NCI-H2029 treated with DMSO at 0.1 percent for 48 hours (cell line): ENCODE measurements at places on chromosomes 7 and 10.

DNA sequence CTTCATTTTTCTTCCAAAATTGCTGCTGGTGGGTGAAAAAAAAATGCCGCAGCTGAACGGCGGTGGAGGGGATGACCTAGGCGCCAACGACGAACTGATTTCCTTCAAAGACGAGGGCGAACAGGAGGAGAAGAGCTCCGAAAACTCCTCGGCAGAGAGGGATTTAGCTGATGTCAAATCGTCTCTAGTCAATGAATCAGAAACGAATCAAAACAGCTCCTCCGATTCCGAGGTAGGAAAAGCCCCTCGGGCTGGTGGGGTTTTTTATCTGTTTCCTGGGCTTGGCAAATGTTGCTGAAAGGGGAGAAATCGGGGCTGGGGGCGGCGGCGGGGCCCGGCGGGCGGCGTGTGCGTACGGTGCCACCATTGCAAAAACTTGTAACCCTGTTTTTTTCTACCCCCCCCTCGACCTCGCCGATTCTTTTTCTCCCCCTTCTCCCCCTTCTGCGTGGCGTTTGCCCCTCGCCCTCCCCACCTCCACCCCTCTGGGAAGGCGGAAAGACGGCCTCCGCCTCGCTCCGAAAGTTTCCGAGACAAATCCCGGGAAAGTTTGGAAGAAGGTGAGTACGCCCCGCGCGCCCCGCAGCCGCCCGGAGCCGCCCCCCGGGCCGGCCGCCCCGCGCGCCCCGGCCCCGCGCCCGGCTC is 789 bp downstream of the TCF7L2 start:
- no peak for DNase-seq

DNA sequence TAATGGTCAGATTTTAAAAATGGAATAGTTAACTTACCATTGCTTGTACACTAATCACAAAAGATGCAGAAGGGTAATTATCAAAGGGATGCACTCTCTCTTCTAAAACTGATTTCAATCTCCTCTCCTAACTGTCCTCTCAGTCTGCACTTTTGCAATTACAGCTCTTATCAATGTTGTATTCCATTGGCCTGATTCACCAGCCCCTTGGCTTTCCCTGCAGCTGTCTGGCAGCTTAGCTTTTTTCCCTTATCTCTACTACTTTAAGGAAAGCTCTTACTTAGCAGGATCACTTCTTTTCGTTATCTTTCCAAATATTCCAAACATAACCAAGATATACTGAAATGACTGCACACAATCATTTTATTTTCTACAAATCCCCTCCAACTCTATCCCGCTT is 448.8 kb downstream of the GRM8 start:
- DNase-seq = no peak

DNA sequence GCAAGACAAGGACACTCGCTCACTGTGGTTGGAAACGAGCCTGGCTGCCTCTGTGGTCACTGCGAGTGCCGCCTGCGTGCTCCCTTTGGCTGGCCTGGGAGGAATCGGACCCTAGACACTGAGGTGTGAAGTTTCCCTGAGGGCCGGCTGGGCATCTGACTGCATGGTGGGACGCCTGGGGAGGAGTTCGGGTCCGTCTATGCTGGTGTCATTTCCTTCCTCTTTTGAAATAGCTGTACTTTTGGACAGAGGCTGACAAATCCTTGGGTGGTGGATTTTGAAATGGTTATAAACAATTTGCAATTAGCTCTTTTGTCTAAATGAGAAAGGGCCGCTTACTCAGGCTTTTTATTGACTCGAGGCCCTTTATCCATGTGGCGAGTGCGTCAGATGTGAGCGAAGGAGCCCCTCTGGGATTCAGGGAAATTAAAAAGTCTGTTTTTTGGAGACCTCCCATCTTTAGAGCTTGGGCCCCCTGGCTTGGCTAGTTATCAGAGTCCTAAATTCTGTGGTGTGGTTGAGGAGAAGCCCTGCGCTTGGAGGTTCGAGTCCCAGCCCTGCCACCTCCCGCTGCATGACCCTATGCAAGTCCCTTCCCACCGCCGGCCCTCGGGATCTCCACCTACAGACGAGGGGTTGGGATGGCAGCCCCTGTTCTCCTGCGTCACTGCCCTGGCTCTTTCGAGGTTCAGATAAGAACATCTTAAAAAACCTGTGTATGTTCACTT is 147.1 kb downstream of the RGS10 start:
- no peak for DNase-seq

GRCh38 chr7:23467291-23467805 is 2.9 kb downstream of the IGF2BP3 start:
- DNase-seq = no peak

- DNase-seq = no peak
These were observed 167.2 kb downstream of the LCOR start for GRCh38 chr10:96999337-96999736.

DNA sequence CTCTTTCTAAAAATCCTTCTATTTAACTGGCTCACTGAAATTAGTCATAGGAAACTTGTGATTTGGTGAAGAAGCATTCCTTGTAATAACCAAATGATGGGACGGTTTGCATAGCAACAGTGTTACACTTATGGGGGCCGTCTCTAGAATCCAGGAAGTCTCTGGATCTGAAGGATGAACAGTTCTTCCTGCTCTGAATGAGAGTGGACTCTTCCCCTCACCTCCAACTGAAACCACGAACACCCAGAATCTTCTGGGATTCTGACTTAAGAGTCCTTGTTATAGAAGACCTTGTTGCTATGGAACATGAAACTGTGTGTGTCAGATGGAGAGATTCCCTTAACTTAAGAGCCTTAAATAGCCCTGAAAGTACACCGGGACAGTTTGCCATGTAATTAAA is 23.2 kb downstream of the NOLC1 start:
- no peak for DNase-seq

DNA sequence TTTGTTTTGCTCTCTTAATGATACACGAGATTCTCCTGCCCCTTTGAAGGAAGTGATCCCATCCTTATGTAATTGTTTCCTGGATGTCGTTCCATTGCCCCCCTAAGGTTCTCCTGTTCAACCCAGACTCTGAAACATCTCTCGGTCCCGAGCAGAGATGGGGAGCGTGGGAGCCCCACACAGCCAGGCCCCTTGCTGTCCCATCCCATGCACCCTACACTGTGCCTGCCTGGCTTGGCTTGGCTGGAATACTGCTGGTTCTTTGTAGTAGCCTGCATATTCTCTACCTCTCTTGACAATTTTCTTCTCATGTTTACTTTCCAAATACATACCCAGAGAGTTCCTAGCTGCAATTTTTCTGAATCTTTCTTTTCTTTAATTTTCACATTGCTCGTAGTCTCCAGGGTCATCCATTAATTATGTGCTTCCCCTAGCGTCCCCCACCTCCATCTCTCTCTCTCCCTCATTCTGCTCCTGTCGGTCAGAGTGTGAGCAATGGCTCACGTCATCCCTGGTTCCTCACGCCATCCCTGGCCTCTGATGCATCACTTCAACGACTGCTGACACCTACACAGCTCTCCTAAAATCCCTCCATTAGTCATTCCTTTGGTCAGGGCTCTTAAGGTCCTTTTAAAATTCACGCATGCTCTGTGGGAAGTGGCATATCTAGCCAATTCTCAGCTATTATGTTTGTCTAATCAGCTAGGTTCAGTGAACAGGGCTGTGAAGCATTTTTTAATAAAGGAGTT is 32.5 kb upstream of the GPR158 start:
- no peak for DNase-seq

DNA sequence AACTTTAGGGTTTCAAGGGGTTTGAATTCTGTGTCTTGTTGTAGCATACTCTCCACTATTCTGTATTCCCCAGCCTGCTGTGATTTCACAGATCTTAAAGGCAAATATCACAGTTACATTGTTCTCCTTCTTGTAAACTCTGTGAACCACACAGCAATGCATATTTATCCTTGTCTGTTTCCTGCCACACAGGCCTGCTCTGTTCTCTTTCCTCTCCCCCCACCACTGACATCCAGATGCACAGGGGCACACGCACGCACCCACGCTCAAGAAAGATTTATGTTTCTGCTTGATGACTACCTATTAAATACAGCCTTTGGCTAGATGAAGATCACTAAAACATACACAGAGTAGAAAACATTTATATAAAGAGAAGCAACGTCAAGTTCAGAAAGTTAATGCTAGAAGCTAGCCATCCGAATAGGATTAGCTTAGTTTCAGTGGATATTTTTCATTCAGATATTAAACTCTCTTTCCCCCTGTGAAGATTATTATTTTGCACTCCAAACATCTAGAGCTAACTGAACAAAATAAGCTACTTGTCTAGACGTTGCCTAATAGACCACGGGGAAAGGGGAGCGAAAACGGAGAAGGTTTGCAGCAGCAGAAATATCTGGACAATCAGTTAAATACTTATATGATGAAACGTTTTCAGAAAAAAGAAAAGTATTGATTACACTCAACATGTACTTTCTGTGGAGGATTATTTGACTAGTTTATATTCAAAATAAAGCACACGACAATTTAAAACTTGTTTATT is 193.1 kb upstream of the SEMA3C start:
- no peak for DNase-seq

DNA sequence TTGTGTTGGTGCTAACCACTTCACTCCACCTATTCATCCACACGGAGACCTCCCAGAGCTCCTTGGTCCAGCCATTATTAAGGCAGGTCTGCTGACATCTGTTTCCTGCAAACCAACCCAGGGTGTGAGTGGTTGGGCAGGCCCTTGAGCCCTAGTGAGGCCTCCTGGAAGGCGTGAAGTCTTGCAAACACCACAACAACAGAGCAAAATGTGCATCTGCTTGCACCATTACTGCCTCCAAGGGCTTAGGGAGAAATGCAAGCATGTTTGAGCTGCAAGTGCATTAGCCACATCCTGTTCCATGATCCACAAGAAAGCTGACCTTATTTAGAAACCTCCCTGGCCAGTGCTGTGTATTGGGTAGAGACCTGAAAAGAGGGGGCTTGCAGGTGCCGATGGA is 325.5 kb downstream of the GRID1 start:
- no peak for DNase-seq

DNA sequence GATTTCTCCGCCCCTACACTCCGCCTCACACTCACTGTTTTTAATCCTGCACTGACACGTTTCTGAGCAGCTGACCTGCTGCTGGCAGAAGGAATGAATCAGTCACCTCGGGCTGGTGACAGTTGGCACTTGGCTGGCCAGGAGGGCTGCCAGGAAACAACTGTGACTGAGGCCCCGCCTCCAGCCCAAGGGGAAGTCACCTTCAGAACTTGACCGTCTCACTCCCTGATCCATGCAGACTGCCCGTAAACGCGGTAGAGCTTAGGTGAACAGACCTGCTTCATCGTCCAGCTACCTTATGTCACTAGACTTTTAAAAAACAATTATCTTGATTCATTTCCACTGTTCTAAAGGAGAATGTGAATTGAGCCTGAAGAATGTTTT is 107.5 kb downstream of the DOCK1 start:
- peak; percentile 23 for DNase-seq

DNA sequence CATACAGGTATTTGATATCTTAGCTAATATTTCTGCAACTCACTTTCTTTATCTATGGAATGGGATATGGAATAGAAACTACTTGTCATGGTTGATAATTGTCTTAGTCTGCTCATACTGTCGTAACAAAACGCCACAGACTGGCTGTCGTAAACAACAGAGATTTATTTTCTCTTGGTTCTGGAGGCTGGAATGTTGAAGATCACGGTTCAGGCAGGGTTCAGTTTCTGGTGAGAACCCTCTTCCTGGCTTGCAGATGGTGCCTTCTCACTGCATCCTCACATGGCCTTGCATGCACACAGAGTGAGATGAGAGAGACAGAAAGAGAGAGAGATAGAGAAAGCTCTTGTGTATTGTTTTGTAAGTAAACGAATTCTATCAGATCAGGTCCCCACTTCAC is 332.7 kb upstream of the MAGI2 start:
- no peak for DNase-seq

GRCh38 chr10:360653-361052 is 225.4 kb downstream of the ZMYND11 start:
- DNase-seq = no peak

DNA sequence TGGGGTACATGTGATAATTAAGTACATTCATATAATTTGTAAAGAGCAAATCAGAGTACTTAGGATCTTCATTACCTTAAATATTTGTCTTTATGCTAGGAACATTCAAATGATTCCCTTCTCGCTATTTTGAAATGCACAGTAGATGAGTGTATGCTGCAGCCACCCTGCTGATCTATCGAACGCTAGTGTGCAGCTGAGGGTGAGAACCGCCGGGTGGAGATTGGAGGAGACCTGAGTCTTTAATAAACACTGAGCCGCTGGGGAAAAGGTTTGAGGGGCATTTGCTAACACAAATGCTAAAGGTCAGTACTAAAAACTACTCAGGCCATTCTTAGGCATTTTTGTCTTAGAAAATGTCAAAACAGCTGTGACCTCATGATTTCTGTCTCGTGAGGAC is 148.0 kb downstream of the DPP6 start:
- DNase-seq = no peak

GRCh38 chr10:132527339-132528063 is 10.1 kb upstream of the INPP5A start:
- no peak for DNase-seq

DNA sequence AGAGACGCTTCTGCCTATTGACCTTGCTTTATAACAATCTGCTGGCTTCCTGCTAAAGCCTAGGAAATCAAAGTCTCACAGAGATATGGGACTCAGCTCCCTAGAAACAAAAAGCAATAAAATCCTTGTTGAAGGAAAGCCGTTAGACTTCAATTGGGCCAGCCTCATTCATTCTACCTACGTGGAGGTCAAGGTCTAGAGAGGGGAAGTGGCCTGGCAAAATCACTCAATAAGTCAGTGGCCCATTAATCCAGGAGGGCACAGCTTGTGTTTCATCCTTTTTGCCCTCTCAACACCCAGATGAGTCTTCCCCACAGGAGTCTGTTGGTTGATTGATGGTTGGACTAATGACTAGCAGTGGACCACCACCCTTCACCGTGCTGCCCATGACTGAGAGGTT is 40.5 kb upstream of the ACSL5 start:
- DNase-seq = no peak

- no peak for DNase-seq
These were observed 392.8 kb downstream of the DNAJB6 start for GRCh38 chr7:157729566-157729965.

DNA sequence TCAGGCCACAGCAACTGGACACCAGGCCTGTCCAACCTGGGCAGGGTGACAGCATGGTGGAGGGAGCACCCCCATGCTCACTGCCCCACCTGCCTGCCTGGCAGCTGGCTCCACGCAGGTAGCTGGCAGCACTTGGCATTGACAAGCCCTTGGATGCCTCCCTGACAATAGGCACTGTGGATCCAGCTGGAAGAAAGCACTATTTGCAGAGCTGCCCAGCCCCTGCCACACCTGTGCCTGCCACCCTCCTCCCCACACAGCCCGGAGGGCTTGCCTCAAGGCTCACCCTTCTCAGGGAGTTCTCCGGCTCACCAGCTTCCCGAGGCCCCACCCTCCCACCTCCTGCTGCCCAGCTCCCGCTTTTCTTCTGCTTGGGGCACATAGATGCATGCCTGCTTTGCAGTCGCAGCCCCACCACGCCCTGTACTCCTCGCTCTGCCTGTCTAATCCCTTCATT is 160.1 kb downstream of the NEURL1 start:
- peak; percentile 24 for DNase-seq
